ENCODE measurements at places on chromosomes 12 and 14.

GRCh38 chr12:6700646-6701051 lies at the start of gene PIANP:
TSS of gene PIANP (minus strand) at chr12:6700815. CDS start at chr12:6698061, 2,754 bp downstream.
- DNase-seq, result peak; percentile 54

- DNase-seq, result no peak
Observed at GRCh38 chr14:29724991-29725390, 202.7 kb downstream of the PRKD1 start.

- no peak for DNase-seq
Observed at GRCh38 chr12:45928309-45928708, 62.1 kb downstream of the SCAF11 start.

- DNase-seq, result no peak
Observed at GRCh38 chr12:131873293-131873692, 21.1 kb upstream of the ULK1 start.

GRCh38 chr14:74459289-74459946 lies 33.4 kb upstream of the SYNDIG1L start:
- peak; percentile 10 for DNase-seq

GRCh38 chr14:79837699-79838098 lies 373.6 kb downstream of the DIO2 start:
- no peak for DNase-seq

- DNase-seq, result no peak
Observed at GRCh38 chr12:52832985-52833905, 866 bp downstream of the KRT79 start.

- DNase-seq, result no peak
Observed at GRCh38 chr12:119410396-119410795, 75.9 kb downstream of the CCDC60 start.

DNA sequence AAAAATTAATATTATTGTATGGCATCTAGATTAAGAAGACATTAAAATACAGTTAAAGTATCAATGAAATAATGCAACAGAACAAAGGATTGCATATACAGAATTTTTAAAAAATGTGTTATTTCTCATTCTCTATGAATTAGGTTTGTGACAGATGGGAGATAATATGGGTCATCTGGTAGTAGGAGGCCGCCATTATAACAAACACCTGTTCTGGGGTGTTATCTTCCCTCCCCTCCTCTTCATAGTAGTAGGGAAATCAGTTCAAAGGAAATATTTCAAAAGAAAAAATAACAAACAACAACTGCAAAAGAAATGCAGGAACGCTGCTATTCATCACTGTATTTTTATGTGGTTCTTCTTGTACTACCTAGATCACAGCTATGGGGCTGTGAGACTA lies 187.0 kb upstream of the ATP2B1 start:
- DNase-seq, result no peak

DNA sequence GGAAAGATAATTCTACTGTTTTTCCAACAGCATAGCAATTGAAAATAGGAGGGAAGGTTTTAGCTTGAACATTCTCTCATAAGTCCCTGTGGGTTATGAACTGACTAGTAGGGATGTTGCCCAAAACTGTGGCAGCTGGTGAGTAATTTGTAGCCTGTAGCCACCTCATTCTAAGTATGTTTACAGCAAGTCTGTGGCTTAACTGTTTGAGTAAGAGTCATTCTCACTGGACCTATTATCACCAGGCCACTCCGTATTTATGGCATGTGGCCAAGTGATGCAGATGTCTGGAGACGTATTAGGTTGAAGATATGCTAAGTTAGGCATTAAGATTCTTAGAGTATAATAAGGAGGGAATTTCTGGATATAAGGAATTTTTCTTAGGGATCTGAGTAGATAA lies 458.3 kb downstream of the ETNK1 start:
- no peak for DNase-seq

DNA sequence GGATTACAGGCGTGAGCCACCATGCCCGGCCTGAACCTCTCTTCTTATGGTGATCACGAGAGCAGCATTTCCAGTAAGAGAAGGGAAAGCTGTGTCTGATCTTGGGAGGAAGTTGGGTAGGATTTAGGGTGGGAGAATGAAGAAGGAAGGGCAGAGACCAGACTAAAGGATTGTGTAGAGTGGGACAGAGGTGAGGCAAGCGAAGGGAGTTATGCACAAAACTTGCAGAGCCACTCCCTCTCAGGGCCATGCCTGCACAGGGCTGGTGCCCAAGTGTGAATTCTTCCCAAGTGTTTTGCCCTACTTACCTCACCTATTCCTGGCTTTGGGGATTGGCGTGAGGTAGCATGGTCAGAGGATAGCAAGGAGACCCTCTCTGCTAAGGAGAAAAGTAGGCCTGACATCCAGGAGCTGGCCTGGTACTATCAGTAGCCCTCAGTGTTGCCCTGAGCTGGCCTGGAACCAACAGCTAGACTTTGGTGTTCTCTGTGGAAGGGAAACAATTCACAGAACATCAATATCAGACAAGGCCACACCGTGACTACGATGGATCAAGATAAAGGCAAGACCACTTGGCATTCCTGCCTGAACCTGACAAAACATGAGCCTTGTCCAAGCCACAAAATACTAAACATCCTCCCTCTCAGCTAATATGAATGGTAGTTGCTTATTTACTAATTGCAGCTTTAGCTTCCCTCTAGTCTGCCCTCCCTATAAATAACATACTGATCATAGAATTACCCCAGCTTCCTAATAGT lies 201.0 kb upstream of the AMIGO2 start:
- no peak for DNase-seq

DNA sequence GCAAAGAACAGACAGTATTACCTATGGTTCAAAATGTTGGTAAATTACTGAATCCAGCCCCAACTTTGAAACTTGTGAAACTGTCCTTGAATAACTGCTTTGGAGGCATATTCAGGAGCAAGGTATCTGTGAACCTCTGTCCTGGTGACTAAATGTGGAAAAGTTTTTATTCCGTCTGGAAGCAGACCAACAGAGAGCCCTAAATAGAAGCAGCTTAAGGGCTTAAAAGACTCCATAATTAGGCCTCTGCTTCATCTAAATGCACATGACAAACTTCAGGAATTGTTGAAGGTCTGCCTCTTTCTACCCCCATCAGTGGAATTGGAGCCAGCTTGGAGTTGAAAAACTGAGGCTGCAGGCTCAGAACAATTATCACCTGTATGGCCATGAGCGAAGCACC lies 276.5 kb downstream of the KCNH5 start:
- no peak for DNase-seq

- DNase-seq, result no peak
Observed at GRCh38 chr12:104294927-104295668, 8.4 kb upstream of the EID3 start.

GRCh38 chr14:69346710-69347109 lies 51.4 kb downstream of the ERH start:
- DNase-seq, result no peak

GRCh38 chr14:63470962-63471793 lies 72.0 kb downstream of the PPP2R5E start:
- no peak for DNase-seq

DNA sequence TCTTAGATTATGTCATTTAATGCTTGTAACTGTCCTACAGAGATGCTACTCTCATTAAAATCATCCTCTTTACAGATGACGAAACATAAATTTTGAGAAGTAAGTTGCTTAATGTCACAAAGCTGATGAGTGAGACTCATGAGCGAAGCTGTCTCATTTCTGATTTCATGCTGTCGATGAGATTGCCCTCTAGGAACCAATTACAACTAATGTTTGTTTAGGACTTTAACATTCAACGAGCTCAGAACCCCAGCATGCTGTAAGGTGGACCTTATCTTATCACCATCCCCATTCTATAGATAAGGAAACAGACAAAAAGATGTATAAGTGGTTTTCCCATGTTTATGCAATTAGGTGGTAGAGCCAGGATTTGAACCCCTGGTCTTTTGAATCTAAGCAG lies 23.1 kb downstream of the BHLHE41 start:
- no peak for DNase-seq

DNA sequence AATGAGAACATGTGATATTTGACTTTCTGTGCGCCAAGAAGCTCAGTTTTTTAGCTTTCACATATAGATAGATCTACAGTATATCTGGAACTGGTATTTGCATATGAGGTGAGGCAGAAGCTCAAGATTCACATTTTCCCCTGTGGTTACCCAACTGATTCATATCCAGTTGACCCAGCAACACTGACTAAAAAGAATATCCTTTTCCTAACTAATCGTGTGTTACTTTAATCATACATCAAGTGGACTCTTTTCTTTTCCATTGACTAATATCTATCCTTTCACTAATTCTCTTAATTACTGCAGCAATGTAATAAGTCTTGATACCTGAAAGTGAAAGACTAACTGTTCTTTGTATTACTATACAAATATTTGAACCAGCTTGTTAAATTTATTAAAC lies 236.1 kb downstream of the AEBP2 start:
- no peak for DNase-seq

DNA sequence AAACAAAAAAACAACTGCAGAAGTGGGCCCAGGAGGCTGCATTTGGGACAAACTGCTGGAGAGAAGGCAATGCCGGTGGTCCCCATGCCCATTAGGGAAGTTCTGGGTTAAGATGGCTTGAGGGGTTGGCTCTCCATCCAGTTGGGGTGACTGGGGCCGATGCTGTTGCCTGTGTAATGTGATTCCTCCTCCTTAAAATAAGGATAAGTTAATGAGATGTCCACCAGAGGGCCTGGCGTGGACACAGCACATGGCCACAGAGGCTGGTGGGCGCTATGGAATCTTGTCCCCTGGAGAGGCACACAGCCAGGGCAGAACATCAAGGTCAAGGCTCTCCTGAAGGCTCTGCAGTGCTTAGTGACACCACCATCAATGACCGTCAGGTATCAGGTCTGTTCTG lies 1.0 kb upstream of the TESC start:
- no peak for DNase-seq

DNA sequence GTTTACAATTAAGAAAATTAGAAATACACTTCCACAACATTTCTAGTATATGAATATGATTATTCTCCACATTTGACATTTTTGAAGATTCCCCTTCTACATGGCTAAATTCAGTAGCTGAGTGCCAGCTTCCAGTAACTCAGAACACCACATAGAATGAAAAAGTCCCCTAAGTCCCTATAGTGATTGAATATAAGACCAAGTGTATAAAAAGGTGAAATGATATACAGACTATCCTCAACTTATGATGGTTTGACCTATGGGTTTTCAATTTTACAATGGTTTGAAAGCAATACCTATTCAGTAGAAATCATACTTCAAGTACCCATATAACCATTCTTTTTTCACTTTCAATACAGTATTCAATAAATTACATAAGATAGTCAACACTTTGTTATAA lies 15.8 kb downstream of the ATL1 start:
- DNase-seq, result no peak

DNA sequence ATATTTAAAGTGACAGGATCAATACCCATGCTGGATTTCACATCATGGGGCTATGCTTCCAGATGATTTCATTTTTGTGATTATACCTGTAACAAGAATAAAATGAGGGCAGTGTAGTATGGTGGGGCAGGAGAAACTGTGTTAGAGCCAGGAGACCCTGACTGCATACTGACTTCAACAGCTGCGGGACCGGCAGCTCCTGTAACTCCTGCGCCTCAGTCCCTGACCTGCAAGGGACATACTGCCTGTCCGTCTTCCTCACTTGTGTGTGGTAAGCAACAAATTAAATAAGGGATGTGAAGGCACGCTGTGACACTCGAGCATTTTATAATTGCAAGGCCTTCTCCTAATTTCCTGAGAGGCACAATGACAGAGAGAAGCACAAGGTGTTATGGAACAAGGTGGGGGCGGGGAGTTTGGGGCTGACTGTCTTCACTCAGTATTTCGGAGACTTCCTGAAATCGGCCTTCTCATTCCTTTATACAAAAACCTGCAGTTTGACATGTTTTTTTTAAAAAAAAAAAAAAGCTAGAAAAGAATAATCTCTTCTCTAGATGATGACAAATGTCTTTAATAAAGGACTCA lies 164.2 kb downstream of the TTC7B start:
- DNase-seq, result no peak

- no peak for DNase-seq
Observed at GRCh38 chr12:45098766-45099165, 47.9 kb upstream of the DBX2 start.

DNA sequence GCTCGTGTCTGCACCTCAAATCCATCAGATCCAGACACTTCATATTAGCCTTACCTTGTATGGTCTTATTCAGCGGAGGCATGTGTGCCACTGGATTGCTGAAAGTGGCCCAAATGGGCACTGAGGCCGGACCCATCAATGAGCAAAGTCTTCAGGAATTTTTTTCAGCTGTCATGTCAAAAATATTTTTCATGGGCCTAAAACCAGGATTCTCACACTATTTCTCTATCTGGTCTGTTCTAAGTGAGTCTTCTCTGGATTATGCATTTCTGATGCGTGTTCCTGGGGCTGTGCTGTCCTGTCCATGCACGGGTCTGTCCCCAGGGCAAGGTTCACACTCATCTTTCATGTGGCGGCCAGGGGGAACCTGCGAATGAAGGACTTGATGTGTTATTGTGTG lies 94.6 kb downstream of the KCNA5 start:
- no peak for DNase-seq

- DNase-seq, result no peak
Observed at GRCh38 chr12:69324797-69325466, 23.2 kb upstream of the LYZ start.

GRCh38 chr12:12018454-12018853 lies 52.3 kb upstream of the BCL2L14 start:
- no peak for DNase-seq

- no peak for DNase-seq
Observed at GRCh38 chr12:133106253-133106652, 23.8 kb downstream of the ZNF891 start.

DNA sequence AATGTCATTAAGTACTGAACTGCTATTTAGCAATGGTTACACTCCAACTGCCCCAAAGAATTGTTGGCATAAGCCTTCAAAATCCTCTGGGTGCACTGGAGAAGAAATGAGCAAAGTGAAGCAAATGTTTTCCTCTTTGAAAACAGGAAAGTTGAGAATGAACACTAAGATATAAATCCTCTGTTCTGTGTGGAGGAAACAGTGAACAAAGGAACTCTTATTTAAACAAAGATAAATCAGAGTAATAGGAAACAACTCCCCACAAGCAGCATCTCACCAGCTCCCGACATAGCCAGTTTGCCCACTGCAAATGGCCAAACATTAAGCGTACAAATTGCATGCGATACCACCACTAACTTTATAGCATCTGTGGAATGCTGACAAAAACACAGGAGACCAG lies 54.0 kb downstream of the BCAT1 start:
- DNase-seq, result no peak

DNA sequence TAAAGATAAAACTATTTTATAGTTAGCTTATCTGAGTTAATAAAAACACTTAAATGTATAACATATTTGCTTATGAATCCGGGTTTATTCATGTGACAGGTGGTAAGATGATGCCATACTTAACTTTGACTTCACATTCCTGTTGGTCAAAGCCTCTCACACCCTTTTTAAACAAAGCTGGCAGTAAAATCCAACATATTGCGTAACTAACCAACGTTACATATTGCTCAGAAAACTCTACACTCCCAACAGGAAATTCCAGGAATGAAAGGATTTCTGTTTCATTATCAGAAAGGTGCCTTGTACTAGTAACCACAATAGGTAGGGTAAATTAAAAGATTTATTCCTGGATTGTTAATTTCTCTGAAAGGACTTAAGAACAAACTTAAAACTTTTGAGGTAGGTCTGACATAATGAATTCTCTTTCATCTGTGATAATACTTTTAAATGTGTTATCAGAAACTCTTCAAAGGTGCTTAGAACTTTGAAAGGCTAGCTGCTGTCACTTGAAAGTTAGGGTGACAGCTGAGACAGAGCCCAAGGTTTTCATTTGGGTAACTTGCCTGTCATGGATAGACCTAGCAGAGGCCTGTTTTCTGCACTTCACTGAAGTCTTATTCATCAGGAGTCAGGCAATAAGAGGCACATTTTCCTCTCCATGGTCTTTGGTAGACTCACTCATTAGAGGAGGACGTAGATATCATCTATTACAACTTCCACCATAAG lies 23.8 kb upstream of the CATSPERB start:
- DNase-seq, result no peak
